ENCODE measurements at places on chromosomes 2 and 18.

DNA sequence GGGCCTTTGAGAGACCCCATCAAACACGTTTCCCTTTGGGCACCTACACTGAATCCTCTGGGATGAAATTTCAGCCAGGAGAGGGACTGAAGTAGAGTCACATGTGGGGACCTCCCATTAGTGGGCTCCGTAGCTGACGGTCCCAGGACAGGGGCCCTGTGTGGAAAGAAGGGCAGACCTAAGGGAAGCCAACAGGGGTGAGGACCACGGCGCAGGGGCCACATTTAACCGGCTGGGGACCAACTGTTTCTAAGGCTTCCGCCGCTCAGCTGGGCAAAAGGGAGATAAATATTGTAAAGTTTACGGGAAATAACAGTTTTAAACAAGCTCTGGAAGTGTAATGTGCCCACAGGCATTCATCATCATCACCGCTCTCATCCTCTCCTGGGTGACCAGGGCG lies 42.7 kb downstream of the RRM2 start:
- DNase-seq, result no peak

- no peak for DNase-seq
Observed at GRCh38 chr2:217836901-217837491, 165.8 kb downstream of the TNS1 start.

GRCh38 chr2:45192991-45193390 lies 183.7 kb upstream of the SIX2 start:
- DNase-seq, result no peak

GRCh38 chr2:3121601-3122000 lies 256.0 kb downstream of the EIPR1 start:
- no peak for DNase-seq

GRCh38 chr2:162004031-162004430 lies 70.0 kb downstream of the DPP4 start:
- DNase-seq, result no peak

GRCh38 chr18:75489493-75490190 lies 62.1 kb upstream of the SMIM21 start:
- no peak for DNase-seq

DNA sequence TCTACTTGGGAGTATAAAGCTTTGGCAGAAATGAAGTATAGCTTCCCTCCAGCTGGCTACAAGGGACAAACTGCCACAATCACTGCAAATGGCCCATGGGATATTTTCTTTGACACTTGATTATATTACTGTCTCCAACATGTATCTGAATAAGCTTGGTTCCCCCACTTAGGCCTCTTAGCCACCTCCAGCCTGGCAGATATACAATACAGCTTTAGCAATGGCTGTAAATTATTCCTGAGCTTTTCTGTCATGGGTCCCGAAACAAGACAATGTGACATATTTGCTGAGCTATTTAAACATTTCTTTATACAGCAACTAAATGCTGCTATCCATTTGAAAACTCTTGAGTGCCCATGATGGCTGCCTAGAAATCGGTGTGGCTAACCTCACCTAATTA lies 406.2 kb downstream of the SUCLG1 start:
- DNase-seq, result no peak

DNA sequence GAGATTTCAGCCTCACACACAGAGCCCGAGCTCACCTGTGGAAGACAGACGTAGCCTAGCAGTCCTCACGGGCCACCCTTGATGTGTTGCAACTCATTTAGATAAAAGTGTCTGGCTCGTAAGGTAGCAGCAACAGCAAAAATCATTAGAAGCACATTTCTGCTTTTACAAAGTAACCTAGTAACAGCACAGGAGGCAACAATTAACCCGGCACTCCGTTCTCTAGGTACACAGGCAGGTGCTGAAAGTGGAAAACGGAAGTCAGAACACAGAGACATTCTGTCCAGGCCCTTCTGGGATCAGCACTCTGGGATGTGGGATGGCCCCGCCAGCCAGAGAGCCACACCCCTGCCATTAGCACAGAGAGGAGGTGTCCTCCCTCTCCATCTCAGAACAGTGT lies 99.3 kb downstream of the KLHL29 start:
- DNase-seq, result no peak

DNA sequence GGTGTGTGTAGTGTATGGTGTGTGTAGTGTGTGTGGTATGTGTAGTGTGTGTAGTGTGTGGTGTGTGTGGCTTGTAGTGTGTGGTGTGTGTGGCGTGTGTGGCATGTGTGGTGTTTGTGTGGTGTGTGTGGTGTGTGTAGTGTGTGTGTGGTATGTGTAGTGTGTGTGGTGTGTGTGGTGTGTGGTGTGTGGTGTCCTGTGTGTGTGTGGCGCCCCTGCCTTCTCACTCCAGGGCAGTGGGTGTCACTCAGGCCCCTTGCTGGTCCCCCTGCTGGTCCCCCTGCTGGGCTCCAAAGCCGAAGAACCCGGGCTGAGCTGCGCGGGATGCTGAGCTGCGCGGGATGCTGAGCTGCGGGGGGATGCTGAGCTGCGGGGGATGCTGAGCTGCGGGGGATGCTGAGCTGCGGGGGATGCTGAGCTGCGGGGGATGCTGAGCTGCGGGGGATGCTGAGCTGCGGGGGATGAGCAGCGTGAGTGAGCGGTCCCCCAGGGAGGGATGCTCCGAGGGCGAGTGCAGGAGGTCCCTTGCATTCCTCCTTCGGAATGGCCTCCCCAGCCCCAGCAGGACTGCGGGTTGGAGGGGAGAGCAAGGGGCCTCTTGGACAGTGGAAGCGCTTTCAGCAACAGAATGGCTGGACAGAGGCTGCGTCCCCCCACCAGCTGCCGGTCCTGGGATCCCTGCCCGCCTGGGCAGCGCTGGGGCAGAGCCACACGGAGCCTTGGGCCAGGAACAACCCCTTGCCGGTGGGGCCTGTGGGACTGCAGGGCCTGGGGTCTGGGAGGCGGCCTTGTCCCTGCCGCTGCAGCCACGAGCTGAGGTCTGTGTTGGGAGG lies 3.4 kb upstream of the RTP5 start:
- DNase-seq, result no peak

DNA sequence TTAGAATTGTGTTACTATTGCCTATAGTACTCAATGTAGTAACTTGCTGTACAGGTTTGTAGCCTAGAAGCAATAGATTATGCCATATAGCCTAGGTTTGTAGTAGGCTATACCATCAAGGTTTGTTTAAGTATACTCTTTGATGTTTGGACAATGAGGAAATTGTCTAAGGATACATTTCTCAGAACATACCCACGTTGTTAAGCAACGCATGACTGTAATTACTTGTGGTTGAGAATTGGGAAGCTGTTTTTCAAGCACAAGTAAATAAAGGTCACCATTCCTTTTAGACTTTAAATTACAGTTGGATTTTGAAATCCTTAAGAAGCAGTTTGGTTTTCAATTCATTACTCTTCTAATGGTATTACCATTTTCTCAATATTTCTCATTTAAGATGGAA lies 89.8 kb upstream of the KCNH7 start:
- DNase-seq, result no peak

DNA sequence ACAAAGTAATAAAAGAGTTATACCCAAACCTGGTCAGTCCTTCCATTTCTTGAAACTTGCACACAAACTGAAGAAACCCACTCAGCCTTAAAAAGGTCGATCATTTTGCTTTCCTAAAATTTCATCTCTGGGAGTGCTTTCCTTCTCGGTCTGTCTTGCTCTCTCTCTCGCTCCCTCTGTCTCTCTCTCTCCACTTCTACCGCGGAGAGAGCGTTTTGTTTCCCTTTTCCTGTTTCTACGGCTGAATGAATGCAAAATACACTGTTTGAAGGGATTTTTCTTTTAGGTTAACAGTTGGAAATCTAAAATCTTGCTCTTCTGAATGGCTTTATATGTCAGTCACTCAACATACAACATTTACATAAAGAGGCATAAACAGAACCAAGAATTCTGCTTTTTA lies 424.2 kb downstream of the TGIF1 start:
- DNase-seq, result no peak

All from renal cortex interstitium (tissue), 15 donors.